ENCODE measurements at places on chromosomes 4 and X.

GRCh38 chrX:68842781-68843581 is 14.2 kb downstream of the EFNB1 start:
- DNase-seq = no peak

GRCh38 chr4:102343964-102344519 is 1.2 kb downstream of the SLC39A8 start:
- DNase-seq = peak; percentile 56

DNA sequence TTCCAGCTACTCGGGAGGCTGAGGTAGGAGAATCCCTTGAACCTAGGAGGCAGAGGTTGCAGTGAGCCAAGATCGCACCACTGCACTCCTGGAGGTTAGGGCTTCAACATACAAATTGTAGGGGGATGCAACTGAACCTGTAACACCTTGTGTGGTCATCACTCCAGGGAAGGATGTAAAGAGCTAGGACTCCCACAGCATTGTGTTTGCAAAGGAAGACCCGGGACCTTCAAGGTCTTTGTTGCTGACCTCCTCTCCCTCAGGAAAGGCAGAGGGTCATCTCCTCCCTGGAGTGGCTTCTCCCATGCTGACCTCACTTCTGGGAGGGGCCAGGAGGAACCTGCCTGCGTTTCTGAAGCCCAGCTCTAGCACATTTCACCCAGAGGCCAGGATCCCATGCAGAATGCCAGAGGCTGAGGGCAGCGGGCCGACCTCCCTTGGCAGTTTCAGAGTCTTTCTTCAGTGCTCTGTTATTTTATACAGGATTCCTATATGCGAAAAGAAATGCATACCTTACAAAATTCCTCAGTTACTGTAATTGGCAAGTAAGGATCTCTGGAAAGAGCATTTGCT is 80.2 kb downstream of the HTRA3 start:
- no peak for DNase-seq

GRCh38 chr4:161237495-161237894 is 926.3 kb downstream of the FSTL5 start:
- no peak for DNase-seq

- no peak for DNase-seq
These were observed 290.8 kb downstream of the TENM3 start for GRCh38 chr4:182533964-182534363.

GRCh38 chrX:15269618-15270521 is at the start of gene ASB9:
Gene ASB9, minus strand, starts transcription at chrX:15270083. Its CDS starts 209 bp downstream, at chrX:15269874.
- DNase-seq = no peak

DNA sequence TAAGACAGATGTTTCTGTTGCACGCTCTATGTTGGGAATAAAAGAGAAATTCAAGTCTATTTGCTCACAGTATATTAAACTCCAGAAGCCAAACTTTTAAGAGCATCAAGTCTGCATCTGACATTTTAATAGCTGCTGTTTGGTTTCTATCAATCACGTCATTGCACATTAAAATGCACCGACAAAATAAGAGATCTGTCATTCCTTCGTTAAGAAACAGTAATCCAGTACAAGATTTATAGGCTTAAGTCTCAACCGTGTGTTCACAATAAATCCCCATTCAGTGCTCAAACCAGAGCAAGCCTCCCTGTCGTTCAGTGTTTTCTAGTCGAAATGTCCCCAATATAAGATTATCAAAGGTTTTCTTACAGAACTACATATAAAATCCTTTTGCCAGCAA is 89.0 kb upstream of the BMPR1B start:
- no peak for DNase-seq

DNA sequence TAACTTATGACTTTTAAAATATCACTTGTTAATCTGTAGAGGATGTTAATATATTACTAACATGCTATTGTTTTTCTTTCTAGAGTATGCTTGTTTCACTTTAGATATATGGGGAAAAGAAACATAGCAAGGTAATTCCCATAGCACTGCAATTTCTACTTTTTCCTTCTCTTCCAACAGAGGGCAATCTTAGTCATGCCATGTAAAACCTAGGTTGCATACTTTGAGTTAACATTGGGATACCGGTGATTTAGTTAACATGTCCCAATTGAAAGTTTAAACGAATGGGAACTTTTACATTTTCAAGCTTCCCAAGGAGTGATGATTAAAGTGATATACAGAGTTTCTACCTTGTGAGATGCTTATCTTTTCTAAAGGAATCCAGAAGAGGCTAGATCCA is 89.4 kb upstream of the IL13RA1 start:
- DNase-seq = peak; percentile 3

DNA sequence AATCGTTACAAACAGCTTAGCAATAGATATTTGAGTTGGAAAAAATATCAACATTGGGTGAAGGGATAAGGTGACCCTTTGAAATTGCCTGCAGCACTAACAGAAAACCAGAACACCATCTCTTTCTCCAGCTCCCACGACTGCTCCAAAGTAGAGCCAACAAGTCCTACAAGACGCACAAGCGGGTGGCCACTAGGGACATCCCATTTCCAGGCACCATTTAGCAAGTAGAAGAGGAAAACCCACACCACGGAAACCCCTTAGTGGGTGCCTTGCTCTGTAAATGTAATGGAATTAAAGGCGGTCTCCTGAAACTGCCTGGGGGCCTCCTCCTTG is 1.9 kb downstream of the ARHGAP6 start:
- DNase-seq = peak; percentile 6

- DNase-seq = no peak
These were observed 81.5 kb downstream of the COX18 start for GRCh38 chr4:72987741-72988729.

- DNase-seq = peak; percentile 29
These were observed 113.5 kb upstream of the TMEM164 start for GRCh38 chrX:109889289-109890006.

All from neural progenitor cell (in vitro differentiated cells).